ENCODE measurements at places on chromosomes 3 and 15. TPM values are rescaled to one million over a fixed set of nuclear protein-coding genes. Genes with fewer than 3 reads are reported as not detected.

CPLX3 gene
- total RNA-seq = not detected

CAND2 gene
- total RNA-seq = 6.6 TPM

C2CD4B gene
- total RNA-seq = not detected

CYP1A1 gene
- total RNA-seq = not detected

CKMT1A gene
- not detected for total RNA-seq

CLDN1 gene
- total RNA-seq = 0.59 TPM

ZBED2 gene
- not detected for total RNA-seq

GABRR3 gene
- total RNA-seq = not detected

RHOV gene
- total RNA-seq = not detected

TLR9 gene
- total RNA-seq = under 0.01 TPM

LACTB gene
- total RNA-seq = 11.4 TPM

NPAP1 gene
- total RNA-seq = not detected

CHL1 gene
- 0.59 TPM for total RNA-seq

ITGA11 gene
- 1.0 TPM for total RNA-seq

CHRM5 gene
- not detected for total RNA-seq

RTF1 gene
- 15.5 TPM for total RNA-seq

MOBP gene
- not detected for total RNA-seq

CLDN18 gene
- total RNA-seq = not detected

AP3S2 gene
- total RNA-seq = 21.7 TPM

MAPKAPK3 gene
- total RNA-seq = 40.3 TPM

PODXL2 gene
- 7.1 TPM for total RNA-seq

RTP1 gene
- total RNA-seq = not detected

RAB27A gene
- total RNA-seq = 11.6 TPM

TOP2B gene
- 43.9 TPM for total RNA-seq

GNAT1 gene
- not detected for total RNA-seq

TUSC7 gene
- total RNA-seq = not detected

UROC1 gene
- not detected for total RNA-seq

XCR1 gene
- total RNA-seq = not detected

NOX5 gene
- total RNA-seq = not detected

C2CD4A gene
- not detected for total RNA-seq

CNTN4 gene
- not detected for total RNA-seq

CELF6 gene
- total RNA-seq = not detected

MGLL gene
- total RNA-seq = 49.4 TPM

GOLGA8M gene
- not detected for total RNA-seq
